ENCODE measurements at places on chromosomes 2 and 18.

DNA sequence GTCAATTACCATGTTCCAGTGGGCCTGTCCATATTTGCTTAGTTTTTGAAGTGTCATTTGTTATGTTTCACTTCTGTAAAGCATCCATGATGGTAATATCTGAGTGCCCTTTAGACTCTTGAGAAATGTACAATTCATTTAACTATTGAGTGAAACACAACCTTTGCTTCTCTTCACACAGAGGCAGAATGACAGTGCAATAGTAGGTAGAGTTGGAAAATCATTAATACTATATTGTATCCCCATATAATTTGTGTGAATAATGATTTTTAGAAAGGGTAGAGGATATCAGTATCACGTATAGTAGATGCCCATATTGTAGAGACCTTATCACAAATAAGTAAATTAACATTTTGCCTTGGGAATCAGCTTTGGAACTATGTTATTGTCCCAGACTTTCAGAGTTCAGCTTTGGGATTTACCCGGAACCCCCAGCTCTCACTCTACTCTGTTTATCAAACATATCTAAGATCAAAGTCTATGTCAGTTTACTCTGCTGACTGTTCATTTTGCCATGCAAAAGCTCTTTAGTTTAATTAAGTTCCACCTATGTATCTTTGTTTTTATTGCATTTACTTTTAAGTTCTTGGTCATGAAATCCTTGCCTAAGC is 172.7 kb upstream of the NOL4 start:
- no peak for DNase-seq

DNA sequence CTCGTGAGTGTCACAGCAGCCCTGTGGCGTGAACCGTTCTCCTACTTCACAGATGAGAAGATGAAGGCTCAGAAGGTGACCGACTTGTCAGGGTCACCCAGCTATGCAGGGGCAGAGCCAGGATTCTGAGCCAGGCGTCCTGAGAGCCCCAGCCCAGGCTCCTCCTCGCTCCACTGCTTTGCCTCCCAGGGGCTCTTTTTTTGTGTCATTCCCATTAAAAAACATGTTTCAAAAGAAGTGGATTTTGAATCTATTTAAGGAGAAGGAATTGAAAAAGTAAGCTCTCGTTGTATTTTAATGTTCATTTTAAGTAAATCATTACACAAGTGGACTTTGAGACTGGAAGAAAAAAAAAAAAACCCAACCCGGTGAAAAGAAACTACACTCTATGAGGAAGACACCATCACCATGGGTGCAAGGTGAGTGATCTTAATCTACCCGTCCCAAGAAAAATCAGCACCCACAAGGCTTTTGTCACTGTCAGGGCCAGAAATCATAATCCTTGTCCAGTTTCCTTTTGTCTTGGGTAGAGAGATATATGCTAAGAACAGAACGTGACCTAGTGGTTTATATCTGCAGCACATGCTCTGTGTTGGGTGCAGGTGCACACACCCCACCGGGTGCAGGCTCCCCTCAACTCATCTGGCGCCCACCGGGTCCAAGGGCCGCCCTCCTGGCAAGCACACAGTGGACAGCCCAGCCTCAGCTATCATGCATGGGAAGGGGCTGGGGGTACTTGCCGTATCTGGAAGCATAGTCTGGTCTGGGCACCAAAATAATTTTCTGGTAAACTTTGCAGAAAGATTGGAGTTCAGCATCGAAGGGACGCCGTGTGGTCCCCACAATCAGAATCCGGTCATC is 73.5 kb upstream of the ASB18 start:
- no peak for DNase-seq

DNA sequence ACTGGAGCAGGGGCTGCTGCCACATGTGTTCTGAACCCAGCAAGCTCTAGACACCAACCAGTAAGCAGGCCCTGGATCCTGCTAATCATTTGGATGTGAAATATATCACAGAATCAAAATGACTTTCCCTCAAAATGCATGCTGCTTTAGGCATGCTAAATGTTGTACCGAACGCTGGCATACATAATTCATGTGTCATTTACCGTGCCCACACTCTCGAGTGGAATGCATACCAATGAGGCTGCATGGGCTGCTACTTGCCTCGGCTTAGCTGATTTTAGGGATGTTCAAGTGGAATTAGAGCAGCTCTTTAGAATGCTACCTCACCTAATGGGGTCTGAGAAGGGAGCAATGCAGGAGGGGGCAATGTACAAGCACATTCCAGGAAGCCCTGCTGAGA is 509.6 kb upstream of the RAB6C start:
- DNase-seq, result no peak

DNA sequence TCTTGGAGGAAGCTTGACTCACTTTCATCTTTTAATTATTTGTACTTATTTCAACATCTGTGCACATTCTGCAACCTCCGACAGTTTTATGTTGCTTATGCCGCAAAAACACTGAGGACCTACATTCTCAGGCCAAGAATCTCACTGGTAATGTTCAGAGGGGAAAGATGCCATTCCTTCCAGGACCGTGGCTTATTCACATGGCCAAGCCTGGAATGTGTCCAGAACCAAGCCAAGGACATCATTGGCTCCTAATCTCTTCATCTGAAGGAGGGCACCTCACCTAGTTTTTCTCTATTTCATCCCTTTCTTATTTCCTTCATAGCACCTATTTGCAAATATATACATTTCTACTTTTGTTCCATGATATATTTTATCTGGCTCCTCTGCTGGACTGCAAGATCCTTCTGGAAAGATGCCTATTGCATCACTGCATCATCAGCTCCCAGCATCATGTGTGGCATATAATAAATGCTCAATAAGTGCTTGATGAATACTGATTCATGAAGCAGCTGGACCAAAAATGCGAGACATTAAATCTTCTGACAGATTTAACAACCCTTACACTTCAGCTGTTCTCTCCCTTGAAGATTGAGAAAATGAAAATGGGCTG is 377.1 kb downstream of the TNS1 start:
- DNase-seq, result no peak

DNA sequence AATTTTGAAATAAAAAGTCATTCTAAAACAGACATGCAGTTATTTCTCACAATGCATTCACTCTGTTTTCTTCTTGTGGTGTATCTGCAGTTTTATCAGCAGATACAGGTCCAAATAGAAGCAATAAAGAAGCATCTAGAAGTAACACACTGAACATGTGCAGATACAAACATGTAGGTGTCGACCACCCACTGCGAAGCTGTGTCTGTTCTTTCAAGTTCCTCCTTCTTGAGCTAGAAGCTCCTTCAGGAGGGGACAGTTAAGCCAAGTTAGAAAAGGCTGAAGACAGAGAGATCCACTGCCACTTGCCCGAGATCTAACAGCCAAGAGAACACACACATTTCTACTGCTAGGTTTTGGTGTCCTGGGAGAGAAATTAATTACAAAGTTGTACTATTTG is 30.1 kb downstream of the WDFY1 start:
- DNase-seq, result no peak

- DNase-seq, result no peak
These were observed 67.6 kb downstream of the ARL4C start for GRCh38 chr2:234429265-234429664.

DNA sequence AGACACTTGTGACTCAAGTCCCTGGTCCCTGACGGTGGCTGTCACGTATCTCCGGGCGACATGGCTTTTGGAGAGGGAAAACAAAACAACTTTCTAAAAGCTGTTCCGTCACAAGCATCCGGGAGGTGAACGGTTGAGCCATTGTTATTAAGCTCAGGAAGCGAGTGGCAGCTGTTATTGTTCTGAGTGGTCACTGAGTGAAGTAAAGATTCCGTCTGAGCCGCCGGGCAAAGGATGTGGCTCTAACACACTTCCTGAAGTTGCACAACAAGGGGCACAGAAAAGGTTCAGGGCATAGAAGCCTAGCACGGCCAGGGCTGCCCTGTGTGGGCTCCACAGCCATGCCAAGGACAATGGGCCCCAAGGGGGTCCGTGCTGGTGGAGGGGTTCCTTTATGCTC is 24.3 kb downstream of the INPP5D start:
- DNase-seq, result no peak

- no peak for DNase-seq
These were observed 695.9 kb upstream of the FAM98A start for GRCh38 chr2:34294961-34295360.

GRCh38 chr2:55929476-55929875 is 5.9 kb upstream of the EFEMP1 start:
- DNase-seq, result no peak

DNA sequence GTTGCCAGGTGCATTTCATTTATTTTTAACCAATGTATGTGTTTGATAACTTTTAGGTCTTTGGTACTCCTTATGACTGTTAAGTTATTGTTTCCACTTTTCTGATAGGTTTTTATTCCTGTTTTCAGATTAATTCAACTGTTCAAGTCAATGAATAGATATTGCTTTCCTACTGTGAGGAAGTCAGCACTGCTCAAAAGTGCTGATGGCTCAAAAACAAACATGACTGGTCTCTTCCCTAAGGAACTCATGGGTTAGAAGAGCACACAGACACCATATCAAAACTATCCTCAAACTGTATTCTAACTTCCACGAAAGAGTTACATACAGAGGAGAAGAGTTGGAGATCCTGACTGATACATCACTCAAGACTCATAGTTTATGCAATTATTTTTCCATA is 39.9 kb upstream of the REG3G start:
- DNase-seq, result no peak

GRCh38 chr18:76545433-76546087 is 50.5 kb upstream of the ZNF516 start:
- no peak for DNase-seq

- no peak for DNase-seq
These were observed 68.3 kb downstream of the PTPN4 start for GRCh38 chr2:119827866-119828507.

GRCh38 chr2:152513029-152513428 is 178.1 kb downstream of the FMNL2 start:
- no peak for DNase-seq

GRCh38 chr18:52499644-52500043 is 159.6 kb downstream of the DCC start:
- no peak for DNase-seq

DNA sequence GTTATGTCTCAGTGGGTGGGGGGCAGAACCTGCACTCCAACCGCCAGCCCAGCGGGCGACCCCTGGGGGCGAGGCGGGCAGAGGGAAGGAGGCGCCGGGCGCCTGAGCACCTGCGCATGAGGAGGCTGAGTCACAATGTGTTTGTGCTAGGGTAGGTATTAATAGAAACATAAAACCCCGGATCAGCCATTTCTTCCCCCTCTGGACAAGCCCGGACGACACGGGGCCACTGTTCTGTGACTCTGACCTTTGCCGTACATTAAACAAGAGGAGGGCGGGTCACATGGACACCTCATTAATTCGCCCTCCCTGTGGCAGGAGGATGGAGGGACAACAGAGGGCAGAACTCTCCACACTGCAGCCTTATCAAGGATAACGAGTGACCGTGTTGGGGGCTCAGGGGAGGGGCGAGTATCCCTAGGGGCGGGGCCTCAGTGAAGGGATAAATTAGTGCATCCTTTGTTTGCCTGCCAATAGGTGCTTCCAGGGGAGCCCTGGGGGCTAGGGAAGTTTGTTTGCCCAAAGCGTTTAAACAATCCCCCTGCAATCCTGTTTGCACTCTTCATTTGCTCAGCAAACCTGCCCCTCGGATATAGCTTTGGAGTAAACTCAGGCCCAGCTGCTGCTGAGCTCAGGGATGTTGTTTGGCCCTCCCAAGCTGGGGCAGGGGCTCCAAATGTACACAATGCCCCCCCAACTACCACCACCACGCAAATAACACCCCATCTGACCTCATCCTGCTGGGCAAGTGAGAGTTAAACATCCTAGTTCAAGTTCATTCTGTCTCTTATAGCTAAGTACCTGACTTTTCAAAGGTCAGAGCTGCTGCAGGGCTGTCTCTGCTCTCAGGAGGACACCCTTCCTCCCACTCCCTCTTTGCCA is 171.2 kb upstream of the GLI2 start:
- DNase-seq, result no peak

- no peak for DNase-seq
These were observed 201.3 kb downstream of the EIPR1 start for GRCh38 chr2:3176071-3176868.

- no peak for DNase-seq
These were observed 89.9 kb downstream of the LYPD6 start for GRCh38 chr2:149420053-149420963.

GRCh38 chr2:230713331-230714135 is 891 bp downstream of the CAB39 start:
- DNase-seq, result no peak

GRCh38 chr2:205047273-205047839 is 502.1 kb downstream of the PARD3B start:
- DNase-seq, result no peak

DNA sequence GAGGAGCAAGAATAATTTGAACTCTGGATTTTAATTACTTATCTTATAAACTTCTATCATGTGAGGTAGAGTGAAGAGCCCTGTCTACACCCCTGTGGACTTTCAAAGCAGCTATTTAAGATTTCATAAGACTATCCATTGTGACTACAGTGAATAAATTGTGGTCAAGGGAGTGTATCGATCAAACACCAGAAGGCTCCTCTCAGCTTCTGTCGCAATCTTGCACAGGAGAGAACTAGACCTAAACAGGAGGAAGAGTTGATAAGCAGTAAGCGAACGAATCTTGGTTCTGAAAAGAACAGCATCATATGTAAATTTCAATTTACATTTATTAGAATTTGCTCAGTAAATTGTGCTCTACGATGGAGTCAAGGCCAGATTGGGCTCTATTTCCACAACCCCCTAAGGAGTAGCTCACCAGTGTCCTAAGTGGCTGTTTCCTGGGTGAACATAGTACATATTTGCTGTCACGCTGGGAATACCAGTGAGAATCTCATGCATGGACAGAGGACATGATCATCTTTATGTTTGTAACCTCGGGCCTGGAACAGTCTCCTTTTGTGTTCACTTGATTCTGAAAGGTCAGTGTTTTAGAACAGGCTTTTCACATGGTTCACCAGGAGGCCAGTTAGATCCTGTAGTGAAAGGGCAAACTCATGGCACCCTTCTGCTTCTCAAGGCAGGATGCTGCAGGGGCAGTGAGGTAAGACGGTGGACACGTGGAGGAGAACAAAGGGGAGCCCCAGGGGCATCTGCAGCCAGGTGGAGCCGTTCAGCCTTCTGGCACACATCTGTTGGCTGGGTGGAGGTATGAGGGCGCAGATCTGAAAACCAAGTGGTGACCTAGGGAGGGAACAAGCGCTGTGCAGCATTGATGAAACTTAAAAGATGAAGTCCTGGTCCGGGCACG is 33.3 kb downstream of the NPAS2 start:
- DNase-seq, result no peak

- no peak for DNase-seq
These were observed 3.2 kb downstream of the XPO1 start for GRCh38 chr2:61534926-61535325.

- no peak for DNase-seq
These were observed 39.3 kb downstream of the ICOS start for GRCh38 chr2:203975912-203976311.

DNA sequence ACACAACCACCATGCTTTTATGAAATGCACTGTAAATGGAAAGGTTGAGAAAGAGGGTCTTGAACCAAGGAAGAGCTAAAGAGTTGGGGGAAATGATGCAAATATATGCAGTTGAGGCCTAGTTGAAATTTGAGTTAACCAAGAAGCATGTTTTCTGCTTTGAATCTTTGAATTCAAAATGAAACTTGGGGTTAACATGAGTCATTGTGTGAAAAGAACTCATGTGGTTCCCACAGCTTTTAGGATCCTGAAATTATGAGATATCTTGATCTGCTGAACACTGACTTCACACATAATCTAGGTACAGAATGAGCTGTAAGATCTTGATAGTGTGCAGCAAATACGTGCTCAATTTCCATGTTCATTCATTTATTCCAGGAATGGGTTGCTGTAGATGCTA is 422.9 kb upstream of the TRIB2 start:
- DNase-seq, result no peak
